Psoas muscle (tissue), 8 donors: ENCODE measurements at places on chromosomes 7 and 10. TPM values are rescaled to one million over a fixed set of nuclear protein-coding genes. Genes with fewer than 3 reads are reported as not detected.

DNA sequence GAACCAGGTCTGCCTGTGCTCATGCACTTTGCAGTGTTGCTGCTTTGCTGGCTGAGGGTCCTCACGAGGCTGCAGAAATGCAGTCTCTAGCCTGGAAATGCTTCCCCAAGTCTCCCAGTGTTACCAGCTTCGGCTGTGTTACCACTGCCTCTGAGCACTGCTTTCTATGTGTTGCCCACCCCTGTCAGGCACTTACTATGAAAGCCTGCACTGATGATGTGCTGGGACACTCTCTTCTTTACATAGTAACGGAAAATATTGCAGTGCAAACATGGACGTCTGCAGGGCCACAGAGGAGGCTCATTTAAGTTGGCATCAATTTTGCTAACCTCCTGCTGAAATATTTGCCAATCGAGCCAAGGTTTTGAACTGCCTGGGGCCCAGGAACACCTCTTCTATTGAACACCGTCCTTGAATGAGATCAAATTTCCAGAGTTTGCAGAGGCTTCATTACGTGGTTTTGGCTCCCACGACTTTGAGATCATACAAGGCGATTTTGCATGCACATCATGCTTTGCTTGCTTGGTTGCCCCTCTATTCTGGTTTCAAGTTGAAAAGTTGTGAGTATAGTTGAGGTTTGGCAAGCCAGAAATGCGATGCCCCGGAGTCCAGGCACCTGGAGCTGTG lies 404.7 kb upstream of the PODXL start:
- no peak for DNase-seq

DNA sequence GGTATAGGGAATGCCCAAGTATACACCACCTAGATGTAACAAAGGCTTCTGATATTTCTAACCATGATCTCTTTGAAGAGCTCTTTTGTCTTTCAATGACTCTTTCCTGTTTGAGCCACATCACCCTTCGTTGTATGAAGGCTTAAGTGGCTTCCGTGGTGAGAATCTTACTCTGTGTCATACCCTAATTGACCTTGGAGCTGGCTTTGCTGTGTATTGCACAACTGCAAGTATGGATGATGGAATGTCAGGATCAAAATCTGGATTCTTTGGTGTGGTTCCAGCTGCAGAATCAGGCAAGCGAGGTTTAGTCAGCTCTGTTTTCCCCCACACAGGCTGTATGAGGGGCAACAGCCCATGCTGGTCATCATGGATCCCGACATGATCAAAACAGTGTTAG lies 16.0 kb downstream of the CYP3A43 start:
- DNase-seq, result no peak

DNA2 gene
- total RNA-seq, result 1.6 TPM

- no peak for DNase-seq
These were observed 6.1 kb downstream of the ZP3 start for GRCh38 chr7:76430836-76431235.

DNA sequence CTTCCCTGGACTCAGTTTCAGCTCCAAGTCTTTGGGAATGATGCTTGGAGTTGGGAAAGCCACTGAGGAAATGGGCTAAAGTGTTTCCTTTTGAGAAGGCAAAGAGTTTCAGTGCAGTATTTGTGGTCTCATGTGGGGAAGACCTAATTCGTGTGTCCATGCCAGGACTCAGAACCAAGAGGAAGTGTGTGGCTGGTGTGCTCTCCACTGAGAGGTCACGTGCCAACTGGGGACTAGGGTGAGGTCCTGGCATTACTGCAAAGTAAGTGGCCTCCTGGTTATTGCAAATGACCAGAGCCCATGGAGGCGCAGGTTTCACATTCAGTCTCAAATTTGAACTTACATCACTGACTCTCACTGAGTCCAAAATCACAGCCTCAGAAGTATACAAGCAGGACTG lies 48.6 kb upstream of the ITPRID1 start:
- DNase-seq, result no peak

- DNase-seq, result no peak
These were observed 10.9 kb upstream of the PFKP start for GRCh38 chr10:3056280-3057037.

DOCK1 gene
- 6.5 TPM for total RNA-seq

TBX20 gene
- total RNA-seq, result not detected

- DNase-seq, result no peak
These were observed 246 bp upstream of the WDFY4 start for GRCh38 chr10:48684463-48684791.

DNA sequence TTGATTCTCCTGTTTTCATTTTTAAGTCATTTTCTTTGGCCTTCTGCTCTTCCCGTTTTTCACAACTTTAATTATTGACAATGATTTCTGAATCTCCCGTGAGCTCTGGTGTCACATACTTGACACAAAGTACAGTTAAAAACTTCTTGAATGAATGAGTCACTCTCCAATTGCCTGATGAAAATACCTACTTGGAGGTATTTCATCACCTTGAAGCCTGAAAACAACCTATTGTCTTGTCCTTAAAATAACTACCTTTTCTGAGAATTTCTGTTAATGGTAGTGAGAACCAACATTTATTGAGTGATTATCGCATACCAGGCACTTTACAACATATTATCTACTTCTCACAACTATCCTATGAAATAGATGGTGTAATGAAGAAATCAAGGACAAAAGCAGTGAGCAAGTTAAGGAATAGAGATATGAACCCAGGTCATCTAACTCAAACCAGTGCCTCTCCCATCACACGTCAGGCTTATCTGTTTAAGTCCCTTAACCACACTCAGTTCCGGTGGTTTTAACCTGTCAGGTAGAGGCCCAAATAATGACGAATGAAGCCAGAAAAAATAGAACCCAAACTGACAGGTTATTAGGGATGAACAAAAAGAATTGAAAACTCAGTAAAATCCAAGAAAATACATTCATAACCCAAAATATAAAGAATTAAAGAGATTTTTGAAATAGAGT lies 11.6 kb downstream of the BET1 start:
- DNase-seq, result no peak

GRCh38 chr7:28766359-28766758 lies 191.8 kb downstream of the TRIL start:
- DNase-seq, result no peak

DNA sequence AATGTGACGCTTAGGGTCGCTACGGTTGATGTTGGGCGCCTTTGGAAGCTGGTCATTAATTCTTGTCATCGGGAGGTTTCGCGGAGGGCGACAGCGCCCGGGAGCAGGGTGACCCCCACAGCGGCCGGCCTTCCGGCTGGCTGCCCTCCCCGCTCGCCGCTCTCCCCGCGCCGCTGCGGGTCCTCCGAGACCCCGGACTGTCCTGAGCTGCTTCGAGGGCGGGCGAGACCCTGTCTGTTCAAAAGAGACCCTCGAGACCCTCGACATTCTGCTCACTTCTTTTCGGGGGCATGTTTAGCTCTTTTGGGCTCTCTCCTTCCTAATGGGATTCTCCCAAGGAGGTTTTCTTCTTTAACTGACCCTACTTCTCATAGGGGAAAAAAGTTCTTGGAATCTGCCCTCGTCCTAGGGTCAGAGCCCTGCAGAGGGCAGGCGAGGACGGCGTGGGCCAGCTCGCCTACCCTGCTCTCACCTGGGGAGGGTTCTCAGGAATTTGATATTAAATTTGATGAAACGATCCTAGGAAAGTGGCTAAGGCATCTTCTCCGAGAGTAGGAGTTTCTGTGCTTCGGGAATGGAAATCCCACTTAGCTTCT lies 257.0 kb downstream of the OTUD1 start:
- no peak for DNase-seq

DNA sequence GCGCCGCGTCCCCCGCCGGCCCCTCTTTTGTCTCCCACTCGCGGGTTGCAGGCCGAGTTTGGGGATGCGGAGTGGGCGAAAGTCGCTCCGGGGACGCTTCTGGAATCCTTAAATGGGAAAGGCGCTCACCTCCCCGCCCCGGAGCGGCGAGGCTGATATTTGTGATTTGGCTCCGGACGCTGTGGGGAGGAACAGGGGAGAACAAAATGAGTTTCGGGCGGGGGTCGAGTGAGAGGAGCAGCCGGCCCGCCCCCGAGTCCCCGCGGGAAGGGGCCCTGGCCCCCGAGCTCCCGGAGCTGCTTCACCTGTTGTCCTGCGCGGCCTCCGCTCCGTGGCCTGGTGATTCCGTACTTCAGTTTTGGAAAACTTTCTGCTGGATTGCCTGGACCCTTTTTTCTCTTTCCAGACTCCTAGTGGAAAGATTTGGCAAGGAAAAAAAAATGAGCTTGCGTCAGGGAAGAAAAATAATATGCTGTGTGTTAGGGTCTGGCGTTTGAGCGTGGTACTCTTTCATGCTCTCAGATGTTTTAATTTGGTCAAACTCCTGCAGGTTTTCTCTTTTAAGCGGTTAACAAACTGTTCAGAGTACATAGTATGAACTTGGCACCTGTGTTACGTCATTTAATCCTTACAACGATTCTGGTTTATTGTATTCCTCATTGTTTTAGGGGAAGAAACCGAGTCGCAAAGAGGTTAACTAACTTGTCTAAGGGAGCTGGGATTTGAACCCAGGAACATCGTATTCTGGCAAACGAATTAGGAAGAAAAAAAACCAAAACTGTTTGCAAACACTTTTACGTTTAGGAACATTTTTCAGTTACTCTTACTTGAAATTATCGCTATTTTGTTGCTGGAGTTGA lies 924 bp downstream of the BMPR1A start:
- DNase-seq, result no peak

- no peak for DNase-seq
These were observed 59.7 kb upstream of the RAB11FIP2 start for GRCh38 chr10:118106426-118106825.

RPEL1 gene
- not detected for total RNA-seq

DNA sequence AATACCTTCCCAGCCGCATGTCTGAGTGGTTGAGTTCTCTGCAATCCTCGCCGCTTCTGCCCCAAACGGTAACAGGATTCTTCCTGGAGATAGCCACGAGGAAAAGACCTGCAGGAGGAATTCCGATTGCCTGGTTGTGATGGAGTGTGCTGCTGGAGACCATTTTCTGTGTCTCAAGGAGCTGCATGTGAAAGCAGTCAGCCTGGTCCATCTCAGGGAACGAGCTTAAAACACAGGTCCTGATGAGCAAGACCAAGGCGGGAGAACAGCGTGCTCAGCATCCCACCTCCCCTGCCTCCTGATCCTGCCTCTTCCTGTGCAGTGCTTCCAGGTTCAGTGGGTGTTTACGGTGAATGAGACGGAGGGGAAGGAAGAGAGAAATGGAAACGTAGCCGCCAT lies 26.5 kb downstream of the VIPR2 start:
- no peak for DNase-seq

DNA sequence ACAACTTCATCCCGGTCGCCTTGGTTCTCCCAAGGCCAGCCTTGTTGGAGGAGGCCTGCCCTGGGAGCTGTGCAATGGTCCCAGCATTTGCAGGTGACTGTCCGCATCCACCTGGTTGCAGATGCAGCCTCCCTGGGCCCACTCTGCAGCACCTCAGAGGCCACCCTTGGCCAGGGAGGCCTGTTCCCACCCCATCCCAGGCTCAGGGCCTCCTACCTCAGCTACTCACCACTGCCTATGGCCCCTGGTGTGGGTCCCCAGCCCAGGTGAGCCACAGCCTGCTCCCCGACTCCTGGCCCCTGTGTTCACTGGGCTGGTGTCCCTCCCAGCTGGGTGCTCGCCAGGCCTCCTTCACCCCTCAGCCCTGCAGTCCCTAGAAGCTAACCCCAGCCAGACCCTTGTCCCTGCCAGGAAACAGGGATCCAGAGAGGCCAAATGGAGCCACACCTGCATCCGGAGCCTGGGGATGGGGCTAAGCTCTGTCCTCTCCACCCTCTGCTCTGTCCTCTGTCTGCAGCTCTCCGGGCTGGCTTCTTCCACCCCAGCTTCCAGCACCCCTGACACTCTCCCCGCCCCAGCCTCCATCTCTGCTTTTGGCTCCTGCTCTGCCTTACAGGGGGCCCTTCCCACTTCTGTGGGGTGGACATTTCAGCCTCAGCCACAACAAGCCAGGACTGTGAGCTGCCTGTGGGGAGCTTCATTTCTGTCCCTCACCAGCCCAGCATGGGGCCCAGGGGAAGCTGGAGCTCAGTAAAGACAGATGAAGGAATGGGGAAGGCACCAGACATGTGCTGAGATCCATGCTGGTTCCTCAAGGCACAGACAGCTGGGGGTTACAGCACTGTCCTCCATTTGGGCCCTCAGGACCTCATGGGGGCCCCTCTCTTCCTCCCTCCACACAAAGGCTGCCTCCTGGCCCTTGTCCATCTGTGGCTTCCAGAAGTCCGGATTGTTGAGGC lies 35.6 kb upstream of the ANTXRL start:
- DNase-seq, result no peak

TSPAN33 gene
- total RNA-seq, result 9.1 TPM

DNA sequence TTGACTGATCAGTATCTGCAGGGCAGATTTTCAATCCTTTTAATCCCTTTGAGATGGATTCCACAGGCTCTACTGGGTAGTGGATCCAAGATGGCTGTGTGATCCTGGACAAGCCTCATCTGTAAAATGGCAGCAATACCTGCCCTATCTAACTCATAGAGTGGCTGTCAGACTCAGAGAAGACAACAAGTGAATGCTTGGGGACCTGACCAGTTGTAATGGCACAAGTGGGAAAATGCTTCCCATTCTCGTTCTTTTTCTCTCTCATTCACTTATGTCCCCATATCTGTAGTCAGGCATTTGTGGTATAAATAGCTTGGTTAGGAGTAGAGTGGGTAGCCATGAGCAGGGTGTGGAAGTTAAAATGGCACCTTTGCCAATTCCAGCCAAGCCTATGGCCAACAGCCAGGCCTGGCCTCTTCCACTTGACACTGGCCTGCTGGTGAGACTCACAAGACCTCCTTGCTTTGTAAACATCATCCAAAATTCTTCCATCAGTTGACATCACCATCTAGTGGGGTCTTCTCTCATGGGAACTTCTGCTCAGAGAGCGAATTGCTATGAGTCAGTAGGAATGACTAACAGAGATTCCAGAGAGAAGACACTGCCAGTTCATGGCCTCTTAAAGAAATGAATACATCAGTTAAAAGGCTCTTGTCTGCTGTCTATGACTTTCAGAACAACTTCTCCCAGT lies 150.1 kb downstream of the PLPP4 start:
- DNase-seq, result no peak

DNA sequence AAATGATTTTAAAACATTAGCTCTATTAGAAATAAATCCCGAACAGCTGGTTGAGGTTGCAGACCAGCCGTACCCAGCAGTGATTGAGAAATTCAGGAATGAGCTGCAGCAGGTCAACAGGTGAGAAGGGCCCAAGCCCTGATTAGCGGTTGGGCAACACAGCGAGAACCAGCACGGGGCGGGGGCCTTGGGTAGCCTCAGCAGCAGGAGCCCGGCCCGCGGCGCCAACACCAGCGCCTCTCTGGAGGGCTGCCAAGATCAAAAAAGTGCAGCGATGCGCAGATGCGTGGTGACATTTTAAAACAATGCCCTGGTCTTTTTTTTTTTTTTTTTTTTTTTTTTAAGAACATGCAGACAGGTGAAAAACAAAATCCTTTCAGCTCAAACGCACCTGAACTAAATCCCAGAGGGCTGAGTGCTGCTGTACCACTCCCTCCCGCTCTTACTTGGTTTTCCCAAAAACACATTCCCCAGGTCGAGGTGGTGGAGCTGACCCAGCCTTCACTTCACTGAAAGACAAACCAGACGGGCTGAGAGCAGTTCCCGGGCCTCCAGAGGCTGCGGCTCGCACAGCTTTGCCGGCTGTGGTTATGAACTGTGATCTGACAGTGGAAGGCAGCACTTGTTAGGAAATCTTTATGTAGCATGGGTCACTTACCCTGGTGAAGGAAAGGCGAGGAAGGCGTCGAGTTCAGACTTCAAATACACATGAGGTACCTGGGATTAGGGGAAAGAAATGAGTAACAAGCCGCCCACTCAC lies 579.4 kb downstream of the SDK1 start:
- DNase-seq, result no peak

ADIRF gene
- total RNA-seq, result 28.4 TPM

GRCh38 chr7:43954524-43955228 lies 28.4 kb downstream of the UBE2D4 start:
- DNase-seq, result no peak

STRA8 gene
- not detected for total RNA-seq

CPSF4 gene
- total RNA-seq, result 27.8 TPM
